ENCODE measurements at places on chromosomes 13 and 19.

DNA sequence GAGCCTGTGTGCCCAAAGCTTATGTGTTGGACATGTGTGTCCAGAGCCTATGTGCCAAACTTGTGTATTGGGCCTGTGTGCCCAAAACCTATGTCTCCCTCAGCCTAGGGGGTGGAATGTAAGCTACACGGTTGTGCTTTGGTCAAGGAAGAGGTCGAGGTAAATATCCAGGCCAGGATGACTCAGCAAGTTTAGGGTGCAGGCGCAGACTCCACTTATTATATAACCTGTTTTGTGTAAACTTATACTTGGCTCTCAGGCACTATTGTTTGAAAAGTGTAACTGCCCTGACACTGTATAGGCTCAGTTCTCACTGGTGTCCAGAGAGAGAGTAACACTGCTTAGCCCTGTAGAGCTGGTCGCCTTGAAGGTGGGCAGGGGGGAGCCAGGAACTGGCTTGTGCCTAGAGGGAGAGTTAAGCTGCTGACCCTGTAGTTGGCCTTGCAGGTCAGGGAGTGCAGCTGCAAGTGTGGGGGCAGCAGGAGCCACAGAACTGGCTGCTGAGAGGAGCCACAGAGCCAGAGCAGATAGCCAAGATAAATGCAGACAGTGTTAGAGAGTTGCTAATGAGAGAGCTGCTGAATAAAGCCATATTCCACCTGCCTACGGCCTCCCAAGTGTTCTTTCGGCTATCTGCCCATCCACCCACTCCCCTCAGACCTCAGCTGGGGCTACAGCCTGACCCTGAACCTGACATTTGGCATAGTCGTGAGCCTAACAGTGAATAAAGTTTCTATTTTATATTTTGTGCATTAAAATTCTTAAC is 517.2 kb upstream of the SLITRK1 start:
- DNase-seq = peak; percentile 5

DNA sequence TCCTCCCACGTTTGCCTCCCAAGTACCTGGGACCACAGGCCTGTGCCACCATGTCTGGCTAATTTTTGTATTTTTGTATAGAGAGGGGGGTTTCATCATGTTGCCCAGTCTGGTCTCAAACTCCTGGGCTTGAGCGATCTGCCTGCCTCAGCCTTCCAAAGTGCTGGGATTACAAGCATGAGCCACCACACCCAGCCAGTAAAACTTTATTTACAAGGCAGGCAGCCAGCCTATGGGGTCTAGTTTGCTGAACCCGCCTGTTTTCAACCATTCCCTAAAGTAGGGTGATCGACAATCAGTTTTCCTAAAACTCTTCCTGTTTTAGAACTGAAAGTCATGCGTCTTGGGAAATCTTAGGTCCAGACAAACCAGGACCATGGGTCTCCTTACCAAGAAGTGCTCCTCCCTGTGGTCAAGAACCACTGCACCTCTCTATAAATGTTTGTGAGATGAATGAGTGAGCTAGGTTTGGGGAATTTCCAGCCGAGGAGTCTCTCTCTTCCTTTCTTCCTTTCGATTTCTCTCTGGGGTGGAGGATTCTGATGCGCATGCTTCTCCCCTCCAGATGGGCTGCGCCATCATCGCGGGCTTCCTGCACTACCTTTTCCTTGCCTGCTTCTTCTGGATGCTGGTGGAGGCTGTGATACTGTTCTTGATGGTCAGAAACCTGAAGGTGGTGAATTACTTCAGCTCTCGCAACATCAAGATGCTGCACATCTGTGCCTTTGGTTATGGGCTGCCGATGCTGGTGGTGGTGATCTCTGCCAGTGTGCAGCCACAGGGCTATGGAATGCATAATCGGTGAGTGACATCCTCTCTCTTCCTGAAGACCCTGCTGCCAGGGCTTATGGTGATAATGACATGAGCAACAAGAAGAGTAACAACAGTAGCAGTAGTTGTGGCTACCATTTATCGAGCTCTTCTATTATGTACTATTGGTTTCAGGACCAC is 38.7 kb downstream of the ADGRE1 start:
- DNase-seq = no peak

DNA sequence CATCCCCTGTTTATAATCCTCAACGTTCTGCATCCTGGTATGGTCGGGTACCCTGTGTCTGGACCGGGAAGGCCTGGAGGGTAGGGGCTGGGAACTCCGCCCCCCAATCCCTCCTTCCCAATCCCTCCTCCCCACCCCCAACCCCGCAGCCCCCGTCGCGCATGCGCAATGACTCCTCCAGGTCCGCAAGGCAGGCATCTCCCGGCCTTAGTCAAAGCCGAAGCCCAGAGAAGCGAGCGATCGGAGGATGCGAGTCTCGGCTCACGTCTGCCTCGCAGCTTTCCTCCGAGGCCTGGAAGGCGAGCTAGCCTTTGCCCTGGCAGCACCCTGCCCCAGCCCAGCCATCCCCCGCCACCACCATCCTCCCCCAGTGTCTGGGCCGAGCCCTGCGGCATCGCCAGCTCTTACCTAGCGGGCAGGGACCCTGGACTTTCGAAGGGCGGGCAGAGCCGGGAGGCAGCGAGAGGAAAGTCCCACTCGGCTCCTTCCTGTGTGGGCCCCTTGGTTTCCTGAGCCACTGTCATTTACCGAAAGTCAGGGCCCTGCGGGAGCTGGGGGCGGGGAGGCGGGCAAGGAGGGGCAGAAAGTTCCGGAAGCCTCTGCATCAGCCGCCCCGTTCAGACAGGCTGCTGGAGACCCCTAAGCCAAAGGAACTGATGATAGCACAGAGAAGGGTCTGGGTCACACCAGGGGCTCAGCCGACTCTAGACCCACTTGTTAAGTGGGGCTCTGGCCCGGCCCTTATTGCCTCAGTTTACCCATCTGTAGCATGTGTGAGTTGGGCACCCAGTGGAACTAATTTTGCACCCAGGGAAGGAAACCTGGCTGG is at the start of gene JAK3:
Gene JAK3 (minus strand): TSS at position 445 of the 829 bp plus-strand sequence. CDS start 3,565 bp downstream, outside the sequence.
- DNase-seq = peak; percentile 88

- DNase-seq = no peak
Measured at GRCh38 chr13:30659980-30660379, 42.3 kb downstream of the USPL1 start.

- DNase-seq = no peak
Measured at GRCh38 chr19:34044021-34044420, 128.3 kb upstream of the LSM14A start.

GRCh38 chr13:106619688-106620555 is 52.0 kb upstream of the ARGLU1 start:
- peak; percentile 44 for DNase-seq

- DNase-seq = peak; percentile 44
Measured at GRCh38 chr19:49224879-49225278, 67.3 kb downstream of the TRPM4 start.

- DNase-seq = no peak
Measured at GRCh38 chr13:107035186-107035585, 467.2 kb upstream of the ARGLU1 start.

- DNase-seq = no peak
Measured at GRCh38 chr13:43805071-43805468, 18.3 kb upstream of the ENOX1 start.

DNA sequence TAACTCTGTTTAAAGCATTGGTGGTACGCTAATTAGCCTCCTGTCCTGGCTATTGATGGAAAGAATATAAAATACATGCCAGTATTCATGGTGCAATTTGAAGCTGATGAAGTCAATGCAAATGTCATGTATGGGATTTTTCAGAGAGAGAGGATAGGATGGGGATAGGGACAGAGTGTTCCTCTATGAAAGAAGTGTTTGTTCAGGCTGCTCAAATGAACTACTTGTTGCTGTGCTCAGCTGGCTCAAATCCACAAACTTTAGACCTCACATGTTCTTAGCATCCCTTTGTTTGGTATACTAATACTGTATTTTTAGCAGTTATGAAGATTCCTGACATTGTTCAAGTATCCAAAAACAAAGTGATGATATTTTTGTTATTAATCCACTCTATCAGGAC is 116.5 kb downstream of the SLITRK1 start:
- DNase-seq = no peak

- no peak for DNase-seq
Measured at GRCh38 chr13:26557051-26557392, 461 bp upstream of the WASF3 start.

- peak; percentile 88 for DNase-seq
Measured at GRCh38 chr13:27425918-27426630, 1.7 kb downstream of the GTF3A start.

- no peak for DNase-seq
Measured at GRCh38 chr19:2567580-2567979, 91.7 kb downstream of the GADD45B start.

- DNase-seq = peak; percentile 83
Measured at GRCh38 chr19:14369399-14370168, 11.7 kb upstream of the ADGRE5 start.

- peak; percentile 38 for DNase-seq
Measured at GRCh38 chr19:948842-949496, 23.1 kb downstream of the ARID3A start.

- DNase-seq = peak; percentile 37
Measured at GRCh38 chr13:99990126-99990977, 8.8 kb downstream of the ZIC2 start.

DNA sequence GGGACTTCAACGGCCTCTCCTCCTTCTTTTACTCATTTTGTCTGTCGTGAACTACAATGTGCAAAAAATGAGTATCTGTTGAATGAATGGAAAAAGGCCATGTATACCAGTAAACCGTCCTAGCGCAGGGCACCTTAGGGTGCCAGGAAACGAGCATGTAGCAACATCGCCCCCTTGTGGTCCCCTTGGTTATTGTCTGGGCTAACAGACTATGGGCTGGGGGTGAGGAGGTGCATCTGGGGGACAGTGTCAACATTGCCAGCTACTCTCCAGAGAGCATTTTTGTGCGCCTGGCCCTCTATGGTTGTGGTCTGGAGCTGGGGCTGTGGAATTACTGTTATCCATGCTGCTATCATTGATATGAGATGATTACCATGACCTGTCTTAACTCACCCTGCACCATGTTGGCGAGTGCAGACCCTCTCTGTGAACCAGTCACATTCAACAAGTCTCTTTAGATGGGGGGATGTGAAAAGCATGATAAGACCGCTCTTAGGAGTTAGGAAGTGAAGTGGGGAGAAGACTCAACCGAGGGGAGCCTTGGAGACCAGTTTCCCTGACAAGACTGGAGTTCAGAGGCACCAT is 22.8 kb upstream of the SIGLEC11 start:
- DNase-seq = peak; percentile 77

DNA sequence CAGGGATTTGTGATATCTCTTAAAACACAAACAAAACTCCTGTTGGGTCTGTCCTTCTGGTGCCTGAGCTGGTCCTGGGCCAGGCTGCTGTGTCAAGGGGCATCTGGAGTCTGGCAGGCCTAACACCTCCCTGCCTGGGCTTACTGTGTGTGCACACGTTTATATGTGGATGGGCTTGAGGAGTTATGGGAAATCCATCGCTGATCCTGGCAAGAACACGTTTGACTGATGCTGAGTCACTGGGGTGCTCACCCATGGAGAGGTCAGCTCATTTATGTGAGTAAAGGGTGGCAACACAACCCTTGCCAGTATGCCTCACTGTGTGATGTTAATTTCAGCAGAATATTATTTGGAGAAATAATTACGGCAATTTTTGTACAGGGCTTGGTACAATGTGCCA is 44.5 kb upstream of the PCDH8 start:
- DNase-seq = no peak

GRCh38 chr13:41641961-41642360 is 184.6 kb downstream of the RGCC start:
- DNase-seq = no peak

- no peak for DNase-seq
Measured at GRCh38 chr19:15124572-15125231, 17.5 kb downstream of the SYDE1 start.

GRCh38 chr13:37490176-37490779 is 108.3 kb downstream of the POSTN start:
- no peak for DNase-seq

- peak; percentile 54 for DNase-seq
Measured at GRCh38 chr13:46383383-46383782, 3.7 kb downstream of the RUBCNL start.

DNA sequence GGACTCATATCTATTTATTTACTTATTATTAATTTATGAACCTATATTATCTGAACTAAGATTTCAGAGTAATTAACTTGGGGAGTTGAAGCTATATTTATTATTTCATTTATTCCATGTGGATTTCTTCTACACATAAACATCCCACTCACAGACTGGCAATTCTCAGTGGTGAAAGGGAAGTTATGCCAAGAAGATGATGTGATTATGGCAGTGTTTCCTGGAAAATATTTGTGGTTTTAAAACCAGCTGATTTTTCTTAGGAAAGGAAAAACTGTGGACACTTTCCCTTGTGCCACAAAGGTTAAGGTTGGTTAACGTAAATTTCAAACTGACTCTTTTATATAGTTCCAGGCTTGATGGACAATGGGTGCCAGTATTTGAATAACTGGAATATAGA is 513.1 kb downstream of the SLITRK6 start:
- DNase-seq = no peak

GRCh38 chr13:91178099-91178498 is 169.4 kb upstream of the MIR17HG start:
- no peak for DNase-seq

- DNase-seq = no peak
Measured at GRCh38 chr13:37736045-37736444, 133.5 kb downstream of the TRPC4 start.

GRCh38 chr19:11242864-11243797 is 3.7 kb downstream of the ANGPTL8 start:
- peak; percentile 78 for DNase-seq

- DNase-seq = no peak
Measured at GRCh38 chr19:38697197-38697596, 47.1 kb downstream of the CAPN12 start.

DNA sequence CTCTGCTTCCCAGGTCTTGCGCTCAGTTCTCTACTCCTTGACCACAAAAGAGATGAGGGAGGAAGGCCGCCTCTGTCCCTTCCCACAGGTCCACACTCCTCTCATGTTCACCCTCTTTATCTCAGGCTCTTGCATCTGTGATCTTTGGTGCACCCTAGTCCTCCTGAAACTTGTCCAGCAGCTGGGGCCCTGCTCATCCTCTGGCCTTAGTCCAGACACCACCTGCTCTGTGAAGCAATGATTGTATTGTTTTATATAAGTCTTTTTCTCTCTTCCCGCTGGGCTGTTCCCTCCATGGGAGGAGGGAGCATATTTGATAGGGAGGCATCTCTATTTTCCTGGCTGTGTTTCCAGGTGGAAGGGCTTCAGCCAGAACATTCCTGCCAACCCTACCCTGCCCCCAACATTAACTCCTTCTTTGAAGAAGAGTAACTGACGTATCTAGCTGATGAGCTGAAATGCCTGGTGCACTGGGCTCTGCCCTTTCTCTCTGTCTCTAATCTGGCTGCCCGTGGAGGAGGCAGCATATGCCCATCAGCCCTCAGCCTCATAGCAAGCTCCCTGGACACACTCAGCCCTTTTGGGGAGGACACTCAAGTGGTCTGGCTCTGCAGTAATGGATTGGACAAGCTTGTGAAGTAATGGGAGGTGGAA is 38.2 kb upstream of the SIAH3 start:
- no peak for DNase-seq

- no peak for DNase-seq
Measured at GRCh38 chr13:32917504-32917903, 98.7 kb upstream of the KL start.

- DNase-seq = no peak
Measured at GRCh38 chr19:49871349-49871985, 4.1 kb upstream of the PNKP start.
